HTR-8/SVneo (cell line): ENCODE measurements at places on chromosomes 3 and 15.

DNA sequence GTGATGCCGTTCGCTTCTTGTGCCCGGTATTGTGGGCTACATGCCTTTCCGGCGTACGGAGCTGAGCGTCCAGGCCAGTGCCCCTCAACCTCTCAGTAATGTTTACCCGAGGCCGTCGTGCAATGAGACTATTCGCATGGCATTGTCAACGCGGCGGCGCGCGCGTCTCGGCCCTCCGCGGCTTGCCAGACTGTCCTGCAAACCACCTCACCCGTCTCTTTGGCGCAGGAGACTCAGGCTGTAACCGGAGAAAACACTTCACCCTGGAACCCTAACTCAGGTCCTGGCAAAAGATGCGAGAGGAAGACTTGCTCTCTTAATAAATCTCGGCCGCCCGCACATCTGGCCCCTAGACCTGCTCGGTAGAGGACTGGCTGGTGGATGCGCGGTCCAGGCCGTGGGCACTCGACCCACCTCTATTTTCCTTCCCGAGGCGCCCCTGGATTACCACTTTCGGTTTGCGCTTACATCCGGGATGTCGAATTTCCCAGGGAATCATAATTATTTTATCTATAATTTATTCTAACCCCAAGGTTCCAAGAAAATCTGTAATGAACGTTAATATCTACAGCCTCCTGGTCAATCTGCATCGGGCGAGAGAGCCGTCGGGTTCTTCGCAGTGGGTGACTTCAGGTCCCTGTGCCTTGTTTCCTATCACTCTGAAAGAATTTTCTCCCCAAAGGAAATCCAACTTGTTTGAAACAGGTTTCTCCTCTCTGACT is 71.8 kb upstream of the POLG start:
- no peak for DNase-seq

GRCh38 chr3:147509448-147509847 is 100.3 kb downstream of the ZIC1 start:
- DNase-seq: no peak

DNA sequence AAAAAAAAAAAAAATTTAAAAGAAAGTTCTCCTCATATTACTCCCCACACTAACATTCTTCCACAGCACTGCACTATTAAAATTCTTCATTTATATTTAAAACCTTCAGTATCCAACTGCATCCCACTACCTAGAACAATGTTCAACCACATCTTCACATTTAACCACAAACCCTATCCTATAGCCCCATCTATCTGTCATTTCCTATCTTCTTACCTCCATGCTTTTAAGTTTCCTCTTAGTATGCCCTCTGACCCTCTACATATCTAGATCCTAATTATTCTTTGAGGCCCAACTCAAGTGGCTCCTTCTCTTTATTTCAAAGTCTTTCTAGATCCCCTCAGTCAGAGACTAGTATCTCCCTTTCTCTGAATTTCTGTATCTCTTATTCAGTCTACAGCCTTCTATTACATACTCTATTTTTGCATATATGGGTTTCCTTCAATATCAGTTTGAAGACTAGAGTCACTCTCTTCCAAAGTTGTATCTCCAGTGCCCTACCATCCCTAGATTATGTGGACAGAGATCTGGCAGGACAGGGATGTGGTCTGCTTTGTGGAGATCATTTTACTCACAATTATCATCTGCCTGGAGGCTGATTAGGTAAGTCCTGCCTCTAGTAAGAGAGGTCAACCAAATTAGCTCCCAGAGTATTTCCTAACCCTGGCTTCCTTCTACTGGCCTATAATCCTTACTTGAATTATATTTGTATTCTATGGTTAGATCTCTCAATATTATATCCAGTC is 1.4 kb downstream of the CIAO2A start:
- DNase-seq: no peak

DNA sequence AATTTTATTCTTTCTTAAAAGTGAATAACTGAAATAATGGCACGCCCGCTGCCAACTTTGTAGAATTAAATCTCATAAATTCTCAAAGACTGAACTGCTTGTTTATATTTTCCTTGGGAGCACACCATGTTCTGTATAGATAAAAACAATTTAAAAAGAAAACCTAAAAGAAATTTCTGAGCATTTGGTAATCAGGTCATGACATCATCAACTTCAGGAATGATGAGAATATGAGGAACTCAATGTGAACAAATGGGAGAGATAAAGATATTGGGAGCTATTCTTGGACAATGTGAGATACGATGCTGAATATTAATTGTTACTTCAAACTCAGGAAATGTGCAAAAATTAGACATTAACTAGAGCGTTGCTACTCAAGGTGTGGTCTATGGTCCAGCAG is 10.0 kb upstream of the VGLL3 start:
- no peak for DNase-seq

GRCh38 chr3:138915503-138916498 is 31.1 kb downstream of the FOXL2 start:
- DNase-seq: peak; percentile 87
